Activated CD8-positive, alpha-beta T cell treated with anti-CD3 and anti-CD28 coated beads, Interleukin-2, amount 10 ng/mL, durations not matched to agents 7 days and 5 days (primary cell): ENCODE measurements at places on chromosomes 6 and 20. TPM values are rescaled to one million over a fixed set of nuclear protein-coding genes. Genes with fewer than 3 reads are reported as not detected.

DNA sequence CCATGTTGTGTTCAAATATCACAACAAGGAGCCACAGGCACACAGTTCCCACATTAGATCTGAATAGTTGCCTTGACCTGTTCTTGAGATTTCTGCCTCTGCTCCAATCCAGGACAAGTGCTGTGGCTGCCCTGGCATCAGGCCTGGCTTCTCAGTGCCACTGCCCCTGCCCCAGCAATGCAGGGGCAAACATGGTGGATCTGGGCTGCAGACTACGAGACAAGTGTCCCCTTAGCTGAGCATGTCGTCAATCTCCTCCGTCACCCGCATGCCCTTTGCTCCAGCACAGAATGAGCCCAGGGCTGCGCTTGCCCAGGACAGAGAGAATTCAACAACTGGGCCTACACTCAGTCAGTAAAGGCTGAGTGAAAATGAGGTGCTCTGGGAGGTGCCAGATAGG is 201.6 kb downstream of the SYNDIG1 start:
- DNase-seq, result no peak

Gene C6orf163
- total RNA-seq, result 1.5 TPM

Gene OSER1
- total RNA-seq, result 19.1 TPM

DNA sequence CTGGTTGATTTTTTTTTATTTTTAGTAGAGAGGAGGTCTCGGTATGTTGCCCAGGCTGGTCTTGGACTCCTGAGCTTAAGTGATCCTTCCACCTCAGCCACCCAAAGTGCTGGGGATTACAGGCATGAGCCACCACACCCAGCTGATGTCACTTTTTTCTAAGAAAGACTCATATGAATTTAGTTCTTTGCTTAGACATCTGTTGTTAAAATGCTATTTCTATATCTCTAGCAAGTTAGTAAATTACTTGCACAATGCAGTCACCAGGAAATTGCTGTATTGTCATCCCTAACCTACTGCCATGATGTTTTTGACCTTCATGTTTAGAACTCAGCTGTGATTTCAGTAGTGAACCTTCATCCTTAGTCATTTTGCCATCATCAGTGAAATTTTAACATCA is 5.7 kb downstream of the KDM1B start:
- no peak for DNase-seq

Gene ANKRD66
- total RNA-seq, result not detected

Gene APCDD1L
- not detected for total RNA-seq

- no peak for DNase-seq
Observed at GRCh38 chr6:9408402-9409117, 973.2 kb upstream of the SLC35B3 start.

GRCh38 chr20:462199-462991 is at the start of gene TBC1D20:
Gene TBC1D20, minus strand, starts transcription at chr20:462533. Its CDS starts 128 bp downstream, at chr20:462405.
- peak; percentile 89 for DNase-seq

Gene OR2J3
- not detected for total RNA-seq

GRCh38 chr6:127891731-127892326 is 9.0 kb downstream of the THEMIS start:
- DNase-seq, result no peak

DNA sequence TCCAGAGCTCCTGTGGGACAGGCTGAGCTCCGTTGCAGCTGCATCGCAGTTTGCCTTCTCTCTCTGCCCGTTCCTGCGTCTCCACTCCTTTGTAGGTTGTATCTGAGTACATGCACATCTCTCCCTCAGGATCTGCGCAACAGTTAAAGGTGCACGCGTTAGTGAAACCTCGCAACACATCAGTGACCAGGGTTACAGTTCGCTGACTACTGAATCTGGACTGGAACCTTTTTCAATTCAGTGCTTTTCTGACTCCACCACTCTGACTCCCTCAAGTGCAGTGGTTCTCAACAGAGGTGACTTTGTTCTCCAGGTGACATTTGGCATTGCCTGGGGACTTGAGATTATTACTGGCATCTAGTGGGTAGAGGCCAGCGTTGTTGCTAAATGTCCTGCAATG is 44.0 kb downstream of the UST start:
- no peak for DNase-seq

GRCh38 chr6:1322156-1322555 is 10.3 kb downstream of the FOXQ1 start:
- no peak for DNase-seq

DNA sequence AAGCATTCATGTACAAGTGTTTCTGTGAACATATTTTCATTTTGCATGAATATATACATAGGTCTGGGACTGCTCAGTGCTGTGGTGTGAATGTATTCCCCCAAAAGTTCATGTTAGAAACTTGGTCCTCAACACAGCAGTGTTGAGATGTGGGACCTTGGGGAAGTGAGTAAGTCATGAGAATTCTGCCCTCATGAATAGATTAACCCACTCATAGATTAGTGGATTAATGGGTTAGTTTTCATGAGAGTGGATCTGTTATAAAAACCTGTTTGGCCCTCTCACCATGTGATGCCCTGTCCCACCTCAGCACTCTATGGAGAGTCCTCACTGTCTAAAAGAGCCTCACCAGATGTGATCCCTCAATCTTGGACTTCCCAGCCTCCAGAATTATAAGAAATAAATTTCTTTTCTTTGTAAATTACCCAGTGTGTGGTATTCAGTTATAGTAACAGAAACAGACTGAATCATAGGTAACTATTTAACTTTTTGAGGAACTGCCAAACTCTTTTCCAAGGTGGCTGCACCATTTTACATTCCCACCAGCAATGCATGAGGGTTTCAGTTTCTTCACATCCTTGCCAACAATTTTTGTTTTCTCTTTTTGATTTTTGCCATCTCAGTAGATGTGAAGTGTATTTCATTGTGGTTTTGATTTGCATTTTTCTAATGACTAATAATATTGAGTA is 45.3 kb downstream of the QRSL1 start:
- DNase-seq, result no peak
